CD4-positive, alpha-beta memory T cell (primary cell): ENCODE measurements at places on chromosomes 12 and 14.

DNA sequence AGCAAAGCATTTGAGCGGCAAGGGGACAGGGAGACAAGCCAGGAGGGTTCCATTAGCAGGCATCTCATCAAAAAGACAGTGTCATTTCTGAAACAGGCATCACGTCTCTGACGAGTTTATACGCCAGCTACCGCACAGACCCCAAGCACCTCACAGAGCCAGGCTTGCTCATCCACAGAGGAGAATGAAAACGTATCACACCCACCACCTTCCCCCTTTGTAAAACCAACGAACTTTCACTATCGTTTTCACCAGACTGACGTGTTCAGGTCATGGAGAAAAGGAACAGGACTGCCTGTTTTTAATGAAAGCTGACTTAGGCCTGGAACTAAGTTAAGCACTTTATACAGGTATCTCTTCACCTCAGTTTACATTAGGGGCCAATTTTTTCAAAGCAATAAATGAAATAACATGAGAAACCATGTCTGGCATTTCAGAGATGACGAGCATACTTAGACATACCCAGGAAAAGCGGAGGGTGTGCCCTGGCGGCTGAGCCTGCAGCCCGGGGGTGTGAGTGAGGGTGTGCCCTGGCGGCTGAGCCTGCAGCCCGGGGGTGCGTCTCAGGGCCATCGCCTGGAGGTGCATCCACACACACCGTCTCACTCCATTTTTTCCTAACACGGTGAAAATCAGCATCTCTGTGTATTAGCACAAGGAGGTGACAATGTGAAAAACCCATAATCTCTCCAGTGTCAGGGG lies 41.9 kb downstream of the STX2 start:
- DNase-seq: peak; percentile 53

DNA sequence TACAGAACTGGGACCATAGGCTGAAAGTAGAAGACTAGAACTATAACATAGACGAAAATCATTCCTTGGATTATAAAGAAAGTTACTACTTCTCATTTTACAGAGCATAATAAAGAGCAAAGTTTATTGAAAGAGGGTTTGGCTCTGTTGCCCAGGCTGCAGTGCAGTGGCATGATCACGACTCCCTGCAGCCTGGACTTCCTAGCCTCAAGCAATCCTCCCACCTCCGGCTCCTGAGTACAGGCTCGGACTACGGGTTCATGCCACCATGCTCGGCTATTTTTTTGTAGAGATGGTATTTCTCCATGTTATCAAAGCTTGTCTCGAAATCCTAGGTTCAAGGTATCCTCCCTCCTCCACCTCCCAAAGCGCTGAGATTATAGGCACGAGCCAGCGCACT lies 190.1 kb upstream of the FOXG1 start:
- DNase-seq: no peak

GRCh38 chr14:30553311-30553989 lies 5.5 kb upstream of the G2E3 start:
- DNase-seq: no peak

GRCh38 chr14:93045211-93045674 lies 70.5 kb downstream of the ITPK1 start:
- no peak for DNase-seq

GRCh38 chr14:95174184-95174792 lies 17.0 kb upstream of the DICER1 start:
- DNase-seq: no peak

- DNase-seq: no peak
Measured at GRCh38 chr12:76878099-76878898, 520 bp downstream of the CSRP2 start.

GRCh38 chr12:54040148-54040494 lies 7.3 kb downstream of the HOXC5 start:
- no peak for DNase-seq

- DNase-seq: no peak
Measured at GRCh38 chr12:77225373-77225772, 160.0 kb upstream of the E2F7 start.
